ENCODE measurements at places on chromosomes 16 and 17.

GRCh38 chr16:88068476-88069396, 117.5 kb downstream of the BANP start:
- H3K27me3 ChIP-seq = no peaks in the 10 kb centered on the region
- no peak overlapping the region for H3K27ac ChIP-seq
- H3K4me1 ChIP-seq = no peaks in the 10 kb centered on the region
- peaks cover 35% of the 10 kb centered on the region for H3K36me3 ChIP-seq
- DNase-seq = no peak

DNA sequence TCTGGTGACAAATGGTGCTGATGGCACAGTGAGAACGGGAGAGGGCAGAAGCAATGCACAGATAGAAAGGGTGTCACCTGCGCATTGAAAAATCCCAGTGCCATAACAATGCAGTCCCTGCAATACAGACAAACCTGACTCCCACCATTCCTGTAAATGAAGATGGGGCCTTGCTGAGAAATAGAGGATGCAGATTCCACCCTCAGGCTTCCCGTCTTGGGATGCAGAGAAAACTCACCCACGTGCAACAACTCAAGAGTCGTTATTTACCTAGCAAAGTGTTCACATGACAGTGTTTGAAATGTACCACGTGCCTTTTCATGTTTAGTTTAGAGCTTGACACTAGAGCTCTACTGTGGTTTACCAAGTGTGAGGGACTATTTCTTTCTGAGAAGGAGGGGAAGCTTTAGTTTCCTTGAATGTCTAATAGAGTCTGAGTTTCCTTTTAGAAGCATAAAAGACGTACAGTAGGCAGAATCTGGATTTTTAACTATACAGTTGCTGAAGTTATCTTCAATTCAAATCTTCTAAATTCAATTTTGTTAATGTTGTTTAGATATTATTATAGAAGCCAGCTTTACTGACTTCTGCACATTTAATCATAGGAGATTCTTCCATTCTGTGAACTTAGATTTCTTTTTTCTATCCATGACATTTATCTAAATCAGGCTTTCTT, 35.6 kb downstream of the WWOX start:
- DNase-seq = no peak
- H3K4me1 ChIP-seq = no peaks in the 10 kb centered on the region
- H3K27ac ChIP-seq = no peak overlapping the region
- H3K36me3 ChIP-seq = no peaks in the 10 kb centered on the region
- no peak overlapping the region for H3K4me3 ChIP-seq

- no peaks in the 10 kb centered on the region for H3K4me1 ChIP-seq
- H3K27ac ChIP-seq = no peak overlapping the region
- no peaks in the 10 kb centered on the region for H3K36me3 ChIP-seq
- no peaks in the 10 kb centered on the region for H3K27me3 ChIP-seq
Observed at GRCh38 chr16:68776821-68777485, 39.9 kb downstream of the CDH1 start.

DNA sequence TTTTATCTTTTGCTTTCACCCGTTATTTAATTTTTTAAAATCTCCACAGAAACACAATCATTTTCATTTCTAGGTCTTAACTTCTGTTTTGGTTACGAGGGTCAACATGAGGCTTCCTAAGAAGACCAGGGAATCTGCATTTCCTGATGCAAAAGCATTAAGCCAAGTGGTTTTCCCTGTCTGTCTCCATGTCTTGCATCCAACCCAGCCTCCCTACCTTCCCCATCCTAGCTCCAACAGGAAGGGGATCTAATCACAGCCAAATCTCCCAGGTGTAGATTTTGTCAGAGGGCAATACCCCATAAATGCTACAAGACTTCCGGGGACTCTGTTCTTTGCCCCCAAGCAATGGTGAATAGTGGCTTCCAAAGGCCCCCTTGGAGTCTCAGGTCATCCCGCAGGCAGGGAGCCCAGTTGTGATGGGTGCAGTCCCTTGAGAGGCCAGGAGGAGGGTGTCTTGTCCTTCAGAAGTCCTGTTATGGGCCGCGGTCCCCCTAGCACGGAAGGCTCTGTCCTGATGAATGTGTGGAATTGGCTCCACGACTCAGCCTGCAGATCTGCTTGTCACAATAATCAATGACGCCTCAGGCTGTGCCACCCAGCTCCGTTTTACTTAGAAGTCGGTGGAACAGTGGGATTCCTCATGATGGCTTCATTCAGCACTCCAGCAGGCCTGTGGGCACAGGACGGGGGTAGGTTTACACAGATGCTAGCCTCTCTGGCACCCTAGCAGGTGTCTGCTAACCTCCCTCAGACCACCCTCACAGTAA, 141.1 kb downstream of the RGS9 start:
- H3K4me1 ChIP-seq = peaks cover 7% of the 10 kb centered on the region
- H3K27me3 ChIP-seq = no peaks in the 10 kb centered on the region

DNA sequence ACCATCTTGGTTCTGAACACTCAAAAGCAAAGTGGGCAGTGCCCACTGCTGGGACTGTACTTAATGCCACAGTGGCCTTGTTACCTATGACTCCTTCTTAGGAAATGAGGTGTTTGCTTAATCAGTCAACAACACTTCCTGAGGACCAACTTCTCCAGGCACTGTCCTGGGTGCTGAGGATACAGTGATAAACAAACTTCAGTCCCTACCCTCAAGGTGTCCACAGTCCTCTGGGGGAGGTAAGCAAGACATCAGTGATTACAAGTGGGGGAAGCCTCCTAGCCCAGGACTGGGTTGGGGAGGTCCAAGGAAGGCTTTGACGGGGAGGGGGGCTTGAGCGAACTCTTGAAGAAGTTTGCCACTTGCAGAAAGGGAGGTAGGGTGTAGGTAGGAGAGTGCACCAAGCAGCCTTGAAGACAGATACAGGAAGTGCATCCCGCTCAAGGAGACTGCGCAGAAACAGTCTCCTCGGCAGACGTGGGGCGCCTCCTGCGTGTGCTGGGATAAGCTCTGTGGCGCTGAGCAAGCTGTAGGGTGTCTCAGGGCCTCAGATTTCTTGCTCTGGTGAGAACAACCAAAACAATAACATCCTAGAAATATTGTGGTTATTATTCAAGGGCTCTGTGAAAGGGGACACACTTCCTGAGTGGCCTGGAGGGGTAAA, 2.6 kb upstream of the ABCC3 start:
- no peak overlapping the region for H3K27ac ChIP-seq
- peaks cover 14% of the 10 kb centered on the region for H3K4me1 ChIP-seq
- DNase-seq = no peak
- no peaks in the 10 kb centered on the region for H3K27me3 ChIP-seq

- no peak for DNase-seq
- H3K27me3 ChIP-seq = no peaks in the 10 kb centered on the region
- no peaks in the 10 kb centered on the region for H3K4me1 ChIP-seq
- no peak overlapping the region for H3K27ac ChIP-seq
Observed at GRCh38 chr17:33854596-33854995, 400.5 kb upstream of the CCL2 start.

- no peaks in the 10 kb centered on the region for H3K36me3 ChIP-seq
- H3K27ac ChIP-seq = no peak overlapping the region
- H3K4me3 ChIP-seq = no peak overlapping the region
- H3K4me1 ChIP-seq = no peaks in the 10 kb centered on the region
- DNase-seq = no peak
Observed at GRCh38 chr16:46743232-46743719, 4.9 kb downstream of the MYLK3 start.

DNA sequence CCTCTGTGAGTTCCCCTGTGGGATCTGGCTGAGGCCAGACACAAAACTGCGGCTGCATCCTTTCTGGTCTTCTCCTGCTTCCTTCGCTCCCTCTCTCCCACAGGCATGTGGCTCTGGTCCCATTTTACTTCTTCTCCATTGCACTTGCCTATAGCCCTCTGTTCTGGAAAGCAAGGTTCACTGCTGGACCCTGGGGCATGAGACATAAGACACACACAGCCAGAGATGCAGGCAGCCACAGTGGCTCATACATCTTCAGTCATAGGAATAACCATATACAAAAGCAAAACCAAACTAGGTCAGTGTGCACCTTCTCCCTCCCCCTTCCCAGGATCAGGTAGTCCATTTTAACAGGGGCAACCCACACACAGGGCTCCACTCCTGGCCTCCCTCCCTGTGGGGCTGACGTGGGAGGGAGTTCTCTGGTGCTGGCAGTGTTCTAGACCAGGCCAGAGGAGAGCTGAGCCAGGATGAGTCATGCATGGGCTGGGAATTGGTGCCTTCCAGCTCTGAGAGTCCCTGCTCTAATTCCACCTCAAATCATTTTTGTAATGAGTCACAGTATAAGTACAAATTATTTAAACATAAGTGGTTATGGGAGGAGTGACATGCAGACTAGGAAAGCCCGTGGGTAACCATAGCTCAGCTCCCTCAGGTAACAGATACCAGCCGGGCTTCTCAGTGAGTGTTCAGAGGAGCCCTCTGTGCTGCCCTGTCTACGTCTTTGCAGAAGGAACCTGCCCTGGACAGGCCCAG, 58.0 kb downstream of the ASIC2 start:
- no peaks in the 10 kb centered on the region for H3K36me3 ChIP-seq
- DNase-seq = peak; percentile 67
- no peak overlapping the region for H3K27ac ChIP-seq
- no peaks in the 10 kb centered on the region for H3K27me3 ChIP-seq
- H3K4me3 ChIP-seq = no peak overlapping the region

DNA sequence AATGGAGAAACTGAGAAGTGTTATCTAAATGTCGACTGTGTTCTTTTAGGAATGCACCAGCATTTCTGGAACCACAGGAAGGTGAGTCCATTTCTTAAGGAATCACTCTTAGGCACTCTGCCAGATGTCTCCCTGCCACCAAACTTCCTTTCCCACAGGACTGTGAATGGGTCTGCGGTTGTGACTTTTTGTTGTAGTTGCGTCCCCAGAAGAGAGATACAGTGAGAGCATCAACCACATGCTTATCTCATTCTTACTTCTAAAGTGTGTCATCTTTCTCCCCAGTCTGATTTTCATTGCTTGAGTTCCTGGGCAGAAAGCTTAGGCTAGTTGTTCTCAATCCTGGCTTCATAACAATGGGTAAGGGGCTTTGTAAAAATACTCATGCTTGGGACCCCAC, 13.4 kb downstream of the ITPRIPL2 start:
- no peaks in the 10 kb centered on the region for H3K36me3 ChIP-seq
- H3K4me1 ChIP-seq = peaks cover 11% of the 10 kb centered on the region
- H3K27ac ChIP-seq = no peak overlapping the region
- H3K4me3 ChIP-seq = no peak overlapping the region
- no peak for DNase-seq

GRCh38 chr16:48373258-48374029, 11.8 kb downstream of the SIAH1 start:
- DNase-seq = no peak
- no peaks in the 10 kb centered on the region for H3K36me3 ChIP-seq
- no peak overlapping the region for H3K4me3 ChIP-seq
- H3K27ac ChIP-seq = no peak overlapping the region
- H3K27me3 ChIP-seq = no peaks in the 10 kb centered on the region
